Pancreas (tissue), 10 donors: ENCODE measurements at places on chromosomes 2 and 18. TPM values are rescaled to one million over a fixed set of nuclear protein-coding genes. Genes with fewer than 3 reads are reported as not detected.
A peak's percentile ranks its signal among the peaks of the same experiment; 100 is the strongest.

GRCh38 chr2:128772671-128773070, 454.0 kb upstream of the HS6ST1 start:
- no peak for DNase-seq

DNA sequence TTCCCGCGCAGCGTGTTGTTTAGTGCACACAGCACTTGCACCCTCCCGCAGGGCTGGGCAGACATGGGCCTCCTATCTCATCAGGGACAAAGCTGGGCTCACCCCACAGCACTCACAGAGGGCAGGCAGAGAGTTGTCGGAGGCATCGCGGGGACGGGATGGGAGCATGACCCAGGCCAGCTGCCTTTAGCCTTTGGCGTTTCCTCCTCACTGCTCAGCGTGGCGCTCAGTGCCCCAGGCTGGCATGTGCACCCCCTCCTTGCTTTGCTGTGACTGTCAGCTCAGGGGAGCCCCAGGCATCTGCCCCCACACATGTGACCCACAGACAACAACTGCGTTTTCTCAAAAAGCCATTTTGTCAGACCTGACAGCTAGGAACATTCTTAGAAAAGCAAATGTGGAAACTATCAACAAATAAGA, 101.1 kb downstream of the RNF144A start:
- no peak for DNase-seq

- no peak for DNase-seq
Measured at GRCh38 chr18:715626-716025, 3.2 kb upstream of the ENOSF1 start.

PIK3C3 gene
- total RNA-seq = 20.4 TPM

GRHL1 gene
- total RNA-seq = 5.3 TPM

- DNase-seq = no peak
Measured at GRCh38 chr2:74238879-74239278, 40.5 kb downstream of the MTHFD2 start.

TGIF1 gene
- 14.8 TPM for total RNA-seq

- DNase-seq = no peak
Measured at GRCh38 chr2:179274749-179275148, 10.1 kb upstream of the SESTD1 start.

DNA sequence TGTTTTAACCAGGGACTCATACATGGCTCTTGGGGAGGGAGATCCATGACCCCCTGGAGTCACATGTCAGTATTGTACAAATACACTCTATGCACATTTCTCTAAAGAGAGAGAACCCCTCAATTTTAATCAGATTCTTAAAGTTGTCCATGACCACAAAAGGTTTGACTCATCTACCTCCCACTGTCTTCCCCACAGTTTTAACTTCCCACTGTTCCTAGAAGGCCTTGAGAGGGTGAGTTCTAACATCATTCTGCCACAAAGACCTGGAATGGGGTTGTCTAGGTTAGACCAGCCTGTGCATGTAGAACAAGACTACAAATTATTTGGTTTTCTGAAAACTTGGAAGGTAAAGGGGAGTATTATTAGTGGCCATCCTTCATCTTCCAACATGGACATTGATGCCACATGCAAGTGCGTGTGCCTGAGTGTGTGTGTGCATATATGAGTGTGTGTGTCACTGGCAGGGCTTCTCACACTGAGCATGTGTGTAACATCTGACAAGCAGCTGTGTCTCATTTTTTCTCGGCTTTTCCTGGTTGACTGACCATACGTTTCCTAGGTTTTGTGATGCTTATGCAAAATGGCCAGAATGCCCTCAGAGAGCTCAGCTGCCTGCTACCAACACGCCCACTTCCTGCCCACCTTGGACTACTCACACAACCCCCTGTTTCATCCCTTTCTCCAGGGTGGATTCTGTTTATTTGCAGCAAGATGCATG, 94.6 kb upstream of the LGALSL start:
- no peak for DNase-seq

- DNase-seq = no peak
Measured at GRCh38 chr2:69683170-69683971, 39.8 kb upstream of the AAK1 start.

DNA sequence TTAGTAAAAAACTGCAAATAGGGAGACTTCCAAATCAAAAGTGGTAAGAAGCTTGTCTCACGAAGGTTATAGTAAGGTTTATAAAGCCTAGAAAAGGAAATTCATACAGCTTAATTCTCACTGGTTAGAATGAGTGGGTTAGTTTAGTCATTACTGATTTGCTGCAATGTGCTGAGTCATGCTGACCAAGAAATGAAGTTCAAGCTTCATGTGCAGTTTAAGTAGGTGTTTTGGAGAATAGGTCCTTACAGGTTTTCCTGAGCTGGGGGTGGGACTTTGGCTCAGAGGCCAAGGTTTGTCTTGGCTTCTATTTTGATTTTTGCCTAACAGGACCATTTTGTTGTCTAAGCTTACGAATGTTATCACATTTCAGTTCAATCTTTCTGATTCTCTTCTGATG, 15.1 kb downstream of the CLIP4 start:
- no peak for DNase-seq

GRCh38 chr18:32029558-32029957, 10.9 kb downstream of the RNF125 start:
- DNase-seq = no peak

HK2 gene
- 7.0 TPM for total RNA-seq

- DNase-seq = no peak
Measured at GRCh38 chr2:6470518-6470917, 395.2 kb downstream of the CMPK2 start.

POTEI gene
- 0.24 TPM for total RNA-seq

- DNase-seq = no peak
Measured at GRCh38 chr18:69725855-69726508, 221.7 kb downstream of the CD226 start.

GRCh38 chr18:22951823-22952222, 18.7 kb downstream of the RBBP8 start:
- no peak for DNase-seq

GRCh38 chr2:28398101-28398834, 5.6 kb downstream of the FOSL2 start:
- no peak for DNase-seq

GRCh38 chr2:202376460-202377206, 506 bp downstream of the BMPR2 start:
- peak; percentile 49 for DNase-seq
